T-cell (primary cell): ENCODE measurements at places on chromosomes 12 and 14. TPM values are rescaled to one million over a fixed set of nuclear protein-coding genes. Genes with fewer than 3 reads are reported as not detected.

- H3K4me3 ChIP-seq = no peak overlapping the region
- no peak for DNase-seq
- no peaks in the 10 kb centered on the region for H3K4me1 ChIP-seq
- peaks cover 7% of the 10 kb centered on the region for H3K27me3 ChIP-seq
Observed at GRCh38 chr12:16346958-16347357, 487 bp upstream of the MGST1 start.

- no peak for DNase-seq
- no peak overlapping the region for H3K4me3 ChIP-seq
- H3K4me1 ChIP-seq = no peaks in the 10 kb centered on the region
- no peaks in the 10 kb centered on the region for H3K27me3 ChIP-seq
- no peak overlapping the region for H3K27ac ChIP-seq
- H3K36me3 ChIP-seq = no peaks in the 10 kb centered on the region
Observed at GRCh38 chr12:63995512-63995911, 151.0 kb downstream of the SRGAP1 start.

GRCh38 chr14:48382961-48383360 lies 707.6 kb upstream of the MDGA2 start:
- DNase-seq = no peak
- no peaks in the 10 kb centered on the region for H3K36me3 ChIP-seq
- no peak overlapping the region for H3K27ac ChIP-seq
- H3K4me1 ChIP-seq = no peaks in the 10 kb centered on the region
- H3K4me3 ChIP-seq = no peak overlapping the region

DNA sequence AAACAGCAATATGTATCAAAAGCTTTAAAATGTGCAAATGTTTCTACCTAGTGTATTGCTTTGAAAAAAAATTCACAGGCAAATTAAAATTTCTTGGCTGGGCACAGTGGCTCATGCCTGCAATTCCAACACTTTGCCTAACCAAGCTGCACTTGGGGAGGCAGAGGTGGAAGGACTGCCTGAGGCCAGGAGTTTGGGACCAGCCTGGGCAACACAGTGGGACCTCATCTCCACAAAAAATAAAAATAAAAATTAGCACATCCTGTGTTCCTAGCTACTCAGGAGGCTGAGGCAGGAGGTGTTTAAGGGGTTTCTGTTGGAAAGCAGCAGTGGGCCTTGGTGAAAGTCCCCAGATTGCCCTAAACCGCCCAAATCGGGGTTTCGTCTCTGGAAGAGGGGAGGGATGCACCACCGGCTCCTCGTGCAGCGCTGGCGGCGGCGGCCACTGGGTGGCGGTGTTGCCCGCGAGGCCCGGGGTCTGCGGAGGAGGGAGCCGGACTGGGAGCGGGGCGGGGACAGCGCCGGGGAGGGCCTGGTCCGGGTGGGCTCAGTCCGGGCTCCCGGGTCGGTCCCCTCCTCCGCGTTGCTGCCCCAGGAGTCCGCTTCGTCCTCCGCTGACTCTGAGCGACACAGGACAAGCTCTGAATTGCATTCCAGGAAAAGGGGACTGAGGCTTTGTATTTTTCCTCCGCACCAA lies 265.6 kb downstream of the AACS start:
- no peak overlapping the region for H3K27ac ChIP-seq
- no peaks in the 10 kb centered on the region for H3K36me3 ChIP-seq
- peaks cover 43% of the 10 kb centered on the region for H3K27me3 ChIP-seq
- H3K4me3 ChIP-seq = no peak overlapping the region
- DNase-seq = peak; percentile 33

DNA sequence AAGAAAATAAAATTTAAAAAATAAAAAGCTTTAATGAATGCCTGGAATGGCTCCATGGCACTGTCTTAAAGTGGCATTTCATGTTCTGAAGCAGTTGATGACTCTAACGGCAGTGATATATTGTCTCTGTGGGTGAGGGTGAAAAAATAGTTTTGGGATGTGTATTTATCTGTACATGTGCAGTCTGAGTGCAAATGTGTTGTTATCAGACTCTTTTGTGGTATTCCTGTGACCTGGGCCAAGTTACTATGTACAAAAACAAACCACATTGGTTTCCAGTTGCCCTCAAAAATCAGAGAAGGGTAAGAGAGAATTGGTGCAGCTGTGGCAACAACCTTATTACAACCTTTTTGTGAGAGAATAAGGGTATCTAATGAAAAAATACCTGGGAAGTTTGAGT lies 81.7 kb upstream of the CCDC91 start:
- H3K27me3 ChIP-seq = no peaks in the 10 kb centered on the region
- no peak overlapping the region for H3K4me3 ChIP-seq
- H3K27ac ChIP-seq = no peak overlapping the region
- no peak for DNase-seq
- H3K36me3 ChIP-seq = no peaks in the 10 kb centered on the region
- peaks cover 9% of the 10 kb centered on the region for H3K4me1 ChIP-seq

GRCh38 chr12:122747224-122748135 lies 5.1 kb upstream of the DENR start:
- no peak for DNase-seq
- peaks cover 3% of the 10 kb centered on the region for H3K27me3 ChIP-seq
- H3K4me1 ChIP-seq = peaks cover 7% of the 10 kb centered on the region

BICDL1 gene
- 140 TPM for total RNA-seq

DNA sequence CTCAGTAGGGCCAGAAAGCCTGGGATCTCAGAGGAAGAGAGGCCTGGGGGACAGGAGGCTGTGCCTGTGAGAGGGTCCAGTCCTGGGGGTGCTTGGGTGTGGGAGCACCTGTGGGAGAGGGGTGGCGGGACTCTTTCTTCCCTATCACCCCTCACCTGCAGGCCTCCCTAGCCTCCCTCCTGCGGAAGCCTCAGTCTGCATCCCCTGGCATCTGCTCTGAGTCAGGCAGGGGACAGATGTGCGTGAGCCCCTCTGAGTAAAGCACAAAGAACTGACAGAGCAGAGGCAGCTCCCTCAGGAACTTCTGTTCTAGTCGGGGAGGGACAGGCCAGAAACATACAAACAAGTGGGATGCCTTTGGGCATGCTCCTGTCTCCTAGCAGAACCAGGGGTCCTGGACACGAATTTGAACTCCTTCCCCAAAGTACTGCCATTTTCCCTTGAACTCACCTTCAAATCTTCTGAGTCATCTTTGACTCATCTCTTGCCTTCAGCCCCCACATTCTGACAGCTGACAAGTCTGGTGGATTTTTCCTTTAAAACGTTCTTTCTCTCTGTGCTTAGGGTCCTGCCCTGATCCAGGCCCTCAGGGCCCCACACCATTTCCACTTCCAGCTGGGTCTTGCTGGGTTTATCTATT lies 8.5 kb upstream of the HSP90AA1 start:
- DNase-seq = no peak
- H3K4me1 ChIP-seq = no peaks in the 10 kb centered on the region
- H3K27ac ChIP-seq = no peak overlapping the region
- no peaks in the 10 kb centered on the region for H3K27me3 ChIP-seq
- H3K4me3 ChIP-seq = no peak overlapping the region

DNA sequence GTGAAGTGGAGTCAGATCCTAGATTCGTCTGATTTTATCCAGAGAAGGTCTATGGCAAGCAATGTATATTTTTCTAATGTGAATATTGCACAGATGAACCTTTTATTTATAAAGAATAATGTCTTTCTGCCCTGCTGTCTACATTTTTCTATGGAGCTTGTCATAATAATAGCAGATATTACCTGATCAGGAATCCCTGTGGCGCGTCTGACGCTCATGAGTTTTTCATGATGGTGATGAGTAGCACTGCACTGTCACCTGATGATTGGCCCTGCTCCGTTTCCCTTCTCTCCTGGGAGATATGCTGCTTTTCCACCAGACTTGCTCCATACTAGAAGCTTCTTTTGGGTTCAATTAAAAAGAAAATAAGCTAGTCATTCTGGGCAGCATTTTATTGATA lies 20.5 kb downstream of the CINP start:
- H3K4me1 ChIP-seq = no peaks in the 10 kb centered on the region
- H3K4me3 ChIP-seq = no peak overlapping the region
- H3K27ac ChIP-seq = no peak overlapping the region
- DNase-seq = no peak
- H3K36me3 ChIP-seq = peaks cover 68% of the 10 kb centered on the region
- no peaks in the 10 kb centered on the region for H3K27me3 ChIP-seq

DNA sequence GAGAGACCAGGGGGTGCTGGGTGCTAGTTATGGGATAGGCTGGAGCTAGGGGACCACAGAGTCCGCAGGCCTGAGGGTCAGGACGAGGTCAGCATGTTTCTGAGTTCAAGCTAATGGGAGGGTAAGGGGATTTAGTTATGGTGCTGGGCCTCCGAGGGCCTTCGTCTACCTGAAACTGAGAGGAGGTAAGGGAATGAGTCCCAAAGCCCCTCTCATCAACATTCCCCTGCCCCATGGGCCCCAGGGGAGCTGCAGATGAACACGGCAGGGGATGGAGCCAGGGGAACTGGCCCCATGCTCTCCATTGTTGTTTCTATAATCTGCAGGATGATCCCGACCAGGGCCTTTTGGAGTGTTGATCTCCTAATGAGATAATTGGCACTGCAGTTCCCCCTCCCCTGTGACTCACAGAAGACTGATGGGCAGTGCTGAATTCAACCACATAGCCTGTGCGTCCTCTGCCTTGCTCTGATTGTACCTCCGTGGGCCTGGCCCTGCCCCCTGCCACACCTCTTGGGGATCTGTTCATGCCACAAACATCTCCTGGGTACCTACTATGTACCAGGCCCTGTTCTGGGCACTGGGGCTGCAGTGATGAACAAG lies 21.4 kb downstream of the FAIM2 start:
- H3K4me3 ChIP-seq = no peak overlapping the region
- no peak for DNase-seq
- no peaks in the 10 kb centered on the region for H3K4me1 ChIP-seq
- no peaks in the 10 kb centered on the region for H3K27me3 ChIP-seq
- H3K36me3 ChIP-seq = no peaks in the 10 kb centered on the region
- H3K27ac ChIP-seq = no peak overlapping the region

DNA sequence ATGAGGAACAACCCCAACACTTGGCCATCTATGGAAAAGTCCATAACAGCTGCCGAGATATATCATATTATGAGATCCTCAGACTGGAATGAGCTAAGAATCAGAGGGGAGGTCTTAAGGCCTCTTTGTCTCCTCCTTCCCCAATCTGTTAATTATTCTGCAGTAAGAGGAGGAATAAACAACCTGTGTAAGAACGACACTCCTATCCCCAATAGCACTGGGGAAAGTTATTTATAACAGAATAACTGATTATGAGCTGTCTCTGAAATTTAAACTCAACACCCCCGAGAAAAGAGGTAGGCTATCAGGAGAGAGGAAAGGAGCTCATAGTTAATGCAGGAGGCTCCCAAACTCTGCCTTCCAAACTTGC lies 68.0 kb downstream of the NIN start:
- H3K4me3 ChIP-seq = no peak overlapping the region
- peaks cover 7% of the 10 kb centered on the region for H3K36me3 ChIP-seq
- no peaks in the 10 kb centered on the region for H3K27me3 ChIP-seq
- no peak for DNase-seq
- no peaks in the 10 kb centered on the region for H3K4me1 ChIP-seq

STK38L gene
- total RNA-seq = 19.1 TPM

LRP1-AS gene
- not detected for total RNA-seq

DNA sequence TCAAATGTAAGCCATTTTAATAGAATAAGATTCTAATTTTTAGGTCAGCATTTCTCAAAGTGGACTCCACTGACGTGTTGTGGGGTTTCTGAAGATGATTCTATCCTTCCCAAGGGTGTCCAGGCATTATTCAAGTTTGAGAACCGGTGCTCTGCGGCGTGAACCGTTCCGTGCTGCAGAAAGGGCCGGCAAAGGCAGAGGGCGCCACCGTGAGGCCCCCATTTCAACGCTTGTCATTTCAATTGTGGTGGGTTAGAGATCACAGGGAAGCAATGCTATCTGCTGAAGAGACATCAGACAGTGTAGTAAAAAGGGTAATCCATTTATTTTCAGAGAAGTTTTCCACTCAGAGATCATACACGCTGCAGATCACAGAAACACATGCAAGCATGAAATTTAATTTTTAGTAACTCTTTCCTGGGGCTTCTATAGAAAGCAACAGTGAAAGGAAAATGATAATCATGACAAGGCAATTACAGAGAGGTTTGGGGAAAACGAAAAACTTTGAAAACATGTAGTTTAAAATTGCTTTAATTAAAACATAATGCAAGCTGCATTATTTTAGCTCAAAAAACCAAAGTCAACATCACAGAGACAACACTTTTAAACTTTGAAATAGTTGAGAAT lies 201.7 kb downstream of the EXOC5 start:
- no peak overlapping the region for H3K27ac ChIP-seq
- H3K27me3 ChIP-seq = peaks cover 7% of the 10 kb centered on the region
- H3K36me3 ChIP-seq = no peaks in the 10 kb centered on the region
- H3K4me3 ChIP-seq = no peak overlapping the region

GRCh38 chr12:125228519-125229260 lies 163.5 kb downstream of the AACS start:
- DNase-seq = no peak
- no peaks in the 10 kb centered on the region for H3K36me3 ChIP-seq
- no peak overlapping the region for H3K4me3 ChIP-seq
- no peak overlapping the region for H3K27ac ChIP-seq
- no peaks in the 10 kb centered on the region for H3K4me1 ChIP-seq
- no peaks in the 10 kb centered on the region for H3K27me3 ChIP-seq

- no peak overlapping the region for H3K4me3 ChIP-seq
- H3K27ac ChIP-seq = no peak overlapping the region
- no peaks in the 10 kb centered on the region for H3K36me3 ChIP-seq
- no peak for DNase-seq
- no peaks in the 10 kb centered on the region for H3K27me3 ChIP-seq
Observed at GRCh38 chr12:124130691-124131591, 157.9 kb downstream of the ZNF664 start.

DNA sequence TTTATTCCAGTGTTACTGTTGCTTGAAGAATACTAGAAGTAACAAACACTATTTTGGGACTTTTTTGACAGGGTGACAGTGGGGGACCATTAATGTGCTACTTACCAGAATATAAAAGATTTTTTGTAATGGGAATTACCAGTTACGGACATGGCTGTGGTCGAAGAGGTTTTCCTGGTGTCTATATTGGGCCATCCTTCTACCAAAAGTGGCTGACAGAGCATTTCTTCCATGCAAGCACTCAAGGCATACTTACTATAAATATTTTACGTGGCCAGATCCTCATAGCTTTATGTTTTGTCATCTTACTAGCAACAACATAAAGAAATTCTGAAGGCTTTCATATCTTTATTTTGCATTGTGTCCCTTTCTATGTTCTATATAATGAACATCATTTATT lies 44.5 kb downstream of the TMPRSS12 start:
- DNase-seq = no peak
- no peaks in the 10 kb centered on the region for H3K36me3 ChIP-seq
- no peak overlapping the region for H3K4me3 ChIP-seq
- H3K27ac ChIP-seq = no peak overlapping the region

KRT6B gene
- total RNA-seq = not detected

DNA sequence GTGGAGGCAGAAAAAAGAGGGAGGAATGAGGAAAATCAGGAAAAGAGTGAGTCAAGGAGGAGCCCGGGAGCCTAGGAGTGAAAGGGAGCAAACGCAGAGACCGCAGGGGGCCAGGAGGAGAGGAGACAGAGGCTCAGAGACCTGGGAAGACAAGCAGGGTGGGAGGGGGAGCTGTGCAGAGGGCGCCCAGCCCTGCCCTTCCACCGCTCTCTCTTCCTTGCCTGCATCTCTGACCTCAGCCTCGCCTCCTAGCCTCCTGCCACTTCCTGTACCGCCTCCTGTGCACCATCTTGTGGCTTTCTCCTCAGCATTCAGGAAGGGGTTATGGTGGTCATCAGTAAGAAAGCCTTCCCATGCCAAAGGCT lies 1.3 kb downstream of the CLSTN3 start:
- peak overlapping the region; percentile 78 for H3K27ac ChIP-seq
- peaks cover 4% of the 10 kb centered on the region for H3K4me1 ChIP-seq
- no peak overlapping the region for H3K4me3 ChIP-seq
- no peak for DNase-seq

ST8SIA1 gene
- 16.0 TPM for total RNA-seq

KRT75 gene
- total RNA-seq = not detected
